Stimulated activated CD8-positive, alpha-beta memory T cell treated with anti-CD3 and anti-CD28 coated beads, Interleukin-2, amount 100 ng/mL, for 1 hour (primary cell): ENCODE measurements at places on chromosomes 4 and X.

- no peak for DNase-seq
These were observed 27.7 kb upstream of the PROM1 start for GRCh38 chr4:16111533-16111932.

GRCh38 chr4:100366213-100366612 is 151.6 kb downstream of the EMCN start:
- DNase-seq = no peak

DNA sequence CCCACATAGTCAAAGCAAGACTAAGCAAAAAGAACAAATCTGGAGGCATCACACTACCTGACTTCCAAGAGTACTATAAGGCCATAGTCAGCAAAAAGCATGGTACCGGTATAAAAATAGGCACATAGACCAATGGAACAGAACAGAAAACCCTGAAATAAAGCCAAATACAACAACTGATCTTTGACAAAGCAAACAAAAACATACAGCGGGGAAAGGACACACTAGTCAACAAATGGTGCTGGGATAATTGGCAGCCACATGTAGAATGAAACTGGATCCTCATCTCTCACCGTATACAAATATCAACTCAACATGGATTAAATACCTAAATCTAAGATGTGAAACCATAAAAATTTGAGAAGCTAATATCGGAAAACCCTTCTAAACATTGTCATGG is 819.3 kb upstream of the FRG1 start:
- no peak for DNase-seq

DNA sequence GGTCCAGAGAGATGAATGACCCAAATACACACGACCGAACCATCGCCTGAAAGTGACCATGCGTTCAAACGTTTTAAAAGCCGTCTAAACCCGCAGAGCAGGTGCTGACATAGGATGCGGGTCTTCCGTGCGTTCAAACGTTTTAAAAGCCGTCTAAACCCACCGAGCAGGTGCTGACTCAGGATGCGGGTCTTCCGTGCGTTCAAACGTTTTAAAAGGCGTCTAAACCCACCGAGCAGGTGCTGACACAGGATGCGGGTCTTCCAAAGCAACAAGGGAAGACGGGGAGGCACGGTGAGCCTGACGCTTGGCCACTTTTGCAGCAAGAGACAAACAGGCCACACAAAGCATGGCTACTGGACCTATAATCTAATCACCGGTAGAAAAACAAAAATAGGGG is 47.2 kb downstream of the GAK start:
- no peak for DNase-seq

DNA sequence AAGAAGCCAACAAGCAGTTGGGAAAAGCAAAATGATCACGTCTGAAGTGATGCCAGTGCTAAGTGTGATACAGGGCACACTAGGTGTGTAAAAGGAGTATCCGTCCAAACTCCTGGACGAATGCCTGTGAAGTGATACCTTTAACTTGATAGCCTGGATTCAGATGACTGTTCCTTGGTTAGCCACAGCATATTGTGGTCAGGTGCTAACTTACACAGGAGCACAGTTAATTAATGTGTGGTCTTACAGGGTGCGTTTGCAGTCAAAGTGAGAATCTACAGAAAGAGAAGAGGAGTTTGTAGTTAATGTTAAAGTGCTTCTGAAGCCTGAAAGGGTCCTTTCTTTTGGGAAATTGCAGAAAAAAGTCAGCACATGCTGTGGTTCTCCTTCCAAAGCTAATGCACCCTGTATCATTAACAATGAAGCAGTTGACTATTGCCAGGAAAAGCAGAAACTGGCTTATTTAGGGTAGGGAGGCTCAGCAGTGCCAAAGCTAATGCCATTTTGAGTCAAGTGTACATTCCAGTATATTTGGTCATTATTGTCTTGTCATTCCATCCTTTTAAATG is 61.1 kb downstream of the DCLK2 start:
- no peak for DNase-seq

GRCh38 chr4:3461515-3462291 is 1.4 kb upstream of the DOK7 start:
- DNase-seq = no peak

DNA sequence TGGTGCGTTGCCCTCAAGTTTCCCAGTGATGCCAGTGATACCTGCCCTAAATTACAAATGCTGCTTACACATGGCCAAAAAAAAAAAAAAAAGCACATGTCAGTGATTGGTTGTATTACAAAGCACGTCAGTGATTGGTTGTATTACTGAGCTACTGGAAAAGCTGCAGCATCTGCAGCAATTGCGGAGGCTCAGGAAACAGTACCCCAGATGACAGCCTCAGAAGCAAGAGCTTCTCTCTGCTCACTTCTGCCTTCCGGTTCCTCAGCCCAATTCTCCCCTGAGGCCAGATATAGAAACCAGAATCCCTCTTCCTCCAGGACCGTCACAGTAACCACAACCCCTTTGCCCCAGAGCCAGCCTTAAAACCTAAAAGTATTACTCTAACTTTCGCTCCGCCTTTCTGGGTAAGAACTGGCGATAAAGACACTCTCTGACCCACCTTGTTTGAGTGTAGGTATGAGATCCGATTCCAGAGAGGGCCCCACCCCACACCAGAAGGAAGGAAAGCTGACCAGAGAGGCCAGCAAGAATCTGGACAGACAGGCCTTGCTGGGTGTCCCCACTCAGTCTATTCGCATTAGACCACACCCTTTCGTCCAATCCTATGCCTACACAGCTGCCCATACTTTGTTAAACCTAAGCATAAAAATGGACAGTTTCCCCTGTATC is 85.0 kb upstream of the SORBS2 start:
- DNase-seq = no peak

DNA sequence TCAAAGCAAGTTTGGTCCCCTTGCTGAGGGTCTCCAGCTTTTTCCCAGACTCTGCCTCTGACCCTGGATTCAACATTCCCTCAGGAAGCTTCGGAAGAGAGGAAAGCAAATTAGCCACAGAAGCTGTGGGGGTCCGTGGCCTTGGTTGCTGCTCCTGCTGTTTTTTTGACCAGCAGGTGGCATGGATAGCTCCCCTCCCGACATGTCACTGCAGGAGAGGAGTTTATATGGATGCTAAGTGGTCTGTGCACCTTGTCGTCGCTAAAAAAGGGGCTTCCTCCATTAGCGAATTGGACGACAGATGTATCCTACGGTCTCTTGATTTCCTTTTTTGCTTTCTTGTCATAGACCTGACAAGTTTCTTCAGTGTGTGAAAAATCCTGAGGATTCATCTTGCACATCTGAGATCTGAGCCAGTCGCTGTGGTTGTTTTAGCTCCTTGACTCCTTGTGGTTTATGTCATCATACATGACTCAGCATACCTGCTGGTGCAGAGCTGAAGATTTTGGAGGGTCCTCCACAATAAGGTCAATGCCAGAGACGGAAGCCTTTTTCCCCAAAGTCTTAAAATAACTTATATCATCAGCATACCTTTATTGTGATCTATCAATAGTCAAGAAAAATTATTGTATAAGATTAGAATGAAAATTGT is 70.2 kb downstream of the CD38 start:
- no peak for DNase-seq

GRCh38 chr4:127291316-127291715 is 341.4 kb upstream of the INTU start:
- no peak for DNase-seq

GRCh38 chr4:99090481-99091215 is 2.1 kb upstream of the ADH5 start:
- no peak for DNase-seq
